ENCODE measurements at places on chromosomes 4 and X.

- DNase-seq = no peak
Measured at GRCh38 chrX:10676235-10676957, 56.0 kb upstream of the MID1 start.

GRCh38 chr4:187071946-187072600, 348.4 kb upstream of the FAT1 start:
- DNase-seq = no peak

GRCh38 chrX:57156397-57157049, 19.3 kb upstream of the SPIN2A start:
- no peak for DNase-seq

DNA sequence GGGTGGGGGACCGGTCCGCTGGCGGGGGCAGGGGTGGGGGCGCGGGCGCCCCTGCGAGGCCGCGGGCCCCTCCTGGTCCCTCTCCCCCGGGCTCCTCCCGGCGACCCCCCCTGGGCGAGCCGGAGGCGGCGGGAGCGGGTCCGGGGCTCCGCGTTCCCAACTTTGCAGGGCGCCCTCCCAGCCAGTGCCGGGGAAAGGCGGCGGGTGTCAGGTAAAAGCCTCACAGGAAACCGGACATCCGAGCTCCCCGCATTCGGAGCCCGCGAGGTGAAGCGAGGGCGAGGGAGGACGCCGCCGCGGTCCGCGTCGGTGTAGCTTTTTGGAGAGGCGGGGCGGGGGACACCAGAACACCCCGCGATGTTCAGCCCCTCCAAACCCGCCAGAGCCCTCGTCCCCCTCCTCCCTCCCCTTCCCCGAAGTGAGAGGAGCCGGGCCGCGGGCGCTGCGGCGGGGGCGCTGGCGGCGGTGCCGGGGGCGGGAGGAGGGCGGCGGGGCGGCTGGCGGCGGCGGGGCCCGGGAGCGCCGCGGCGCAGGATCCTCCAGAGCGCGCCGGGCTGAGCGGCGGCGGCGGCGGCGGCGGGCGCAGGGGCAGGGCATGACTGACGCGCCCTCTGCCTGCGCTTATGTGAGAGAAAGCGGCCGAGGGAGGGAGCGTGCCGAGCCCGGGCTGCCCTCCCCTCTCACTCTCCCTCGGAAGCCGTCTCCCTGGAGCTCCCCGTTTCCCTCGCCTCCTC, at the start of gene VEGFC:
TSS of gene VEGFC (minus strand) at position 597 of the 734 bp plus-strand sequence. CDS start 611 bp downstream, outside the sequence.
- DNase-seq = no peak

GRCh38 chr4:45302828-45303227, 576.5 kb upstream of the GNPDA2 start:
- no peak for DNase-seq

GRCh38 chr4:100581337-100581736, 63.5 kb upstream of the EMCN start:
- DNase-seq = no peak

DNA sequence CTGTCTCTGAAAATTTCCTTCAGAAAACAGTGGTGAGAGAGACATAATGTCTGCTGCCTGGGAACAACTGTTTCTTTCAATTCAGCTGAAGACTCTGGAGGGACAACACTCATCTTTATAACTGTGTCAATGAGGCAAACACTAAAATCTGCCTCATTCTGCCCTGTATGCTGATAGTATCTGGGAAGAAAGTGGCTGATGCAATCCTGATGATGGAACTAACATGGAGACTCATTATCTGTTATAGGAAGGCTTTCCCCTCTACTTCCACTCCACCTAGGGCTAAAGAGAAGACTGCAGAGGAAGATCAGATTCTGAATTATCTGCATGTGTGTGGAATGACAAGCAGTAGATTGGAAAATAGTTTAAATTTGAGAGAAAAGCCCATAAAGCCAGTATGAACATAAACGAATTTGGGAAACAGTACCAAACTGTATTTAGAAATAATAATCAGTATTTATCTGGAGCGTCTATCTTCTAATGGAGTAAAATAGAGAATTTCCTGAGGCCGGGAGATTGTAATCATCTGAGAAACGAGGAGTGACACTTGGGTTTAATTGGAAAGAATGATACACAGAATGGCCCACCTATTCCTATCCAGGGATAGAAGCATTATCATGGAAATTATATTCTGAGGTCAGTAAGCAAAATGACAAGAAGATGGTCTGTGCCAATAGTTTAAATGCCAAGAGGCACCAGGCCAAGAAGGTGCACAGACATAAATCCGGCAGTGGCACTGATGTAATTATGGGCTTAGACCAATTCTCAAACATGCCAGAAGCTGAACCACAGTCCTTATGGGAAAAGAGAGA, 85.4 kb downstream of the SHISA3 start:
- DNase-seq = no peak

DNA sequence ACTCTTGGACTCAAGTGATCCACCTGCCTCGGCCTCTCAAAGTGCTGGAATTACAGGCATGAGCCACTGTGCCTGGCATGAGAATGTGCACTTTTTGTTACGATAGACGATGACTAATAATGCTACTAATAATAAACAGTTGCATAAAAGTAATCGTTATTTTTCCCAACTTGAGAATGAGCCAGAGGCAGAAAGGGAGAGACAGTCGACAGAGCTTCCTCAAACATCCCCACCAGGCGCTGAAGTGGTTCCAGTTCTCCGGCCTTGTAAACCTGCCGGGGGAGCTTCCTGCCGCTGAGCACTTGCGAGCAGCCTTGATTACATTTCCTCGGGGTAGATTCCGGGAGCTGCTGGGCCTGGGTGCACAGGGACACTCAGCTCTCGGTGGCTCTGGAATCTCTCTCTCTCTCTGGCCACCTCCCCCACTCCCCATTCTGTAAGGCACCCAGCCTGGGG, 8.9 kb upstream of the HTRA3 start:
- no peak for DNase-seq

GRCh38 chr4:145840162-145840768, 98.4 kb downstream of the ZNF827 start:
- no peak for DNase-seq

GRCh38 chrX:139909712-139910111, 23.1 kb downstream of the ATP11C start:
- no peak for DNase-seq

DNA sequence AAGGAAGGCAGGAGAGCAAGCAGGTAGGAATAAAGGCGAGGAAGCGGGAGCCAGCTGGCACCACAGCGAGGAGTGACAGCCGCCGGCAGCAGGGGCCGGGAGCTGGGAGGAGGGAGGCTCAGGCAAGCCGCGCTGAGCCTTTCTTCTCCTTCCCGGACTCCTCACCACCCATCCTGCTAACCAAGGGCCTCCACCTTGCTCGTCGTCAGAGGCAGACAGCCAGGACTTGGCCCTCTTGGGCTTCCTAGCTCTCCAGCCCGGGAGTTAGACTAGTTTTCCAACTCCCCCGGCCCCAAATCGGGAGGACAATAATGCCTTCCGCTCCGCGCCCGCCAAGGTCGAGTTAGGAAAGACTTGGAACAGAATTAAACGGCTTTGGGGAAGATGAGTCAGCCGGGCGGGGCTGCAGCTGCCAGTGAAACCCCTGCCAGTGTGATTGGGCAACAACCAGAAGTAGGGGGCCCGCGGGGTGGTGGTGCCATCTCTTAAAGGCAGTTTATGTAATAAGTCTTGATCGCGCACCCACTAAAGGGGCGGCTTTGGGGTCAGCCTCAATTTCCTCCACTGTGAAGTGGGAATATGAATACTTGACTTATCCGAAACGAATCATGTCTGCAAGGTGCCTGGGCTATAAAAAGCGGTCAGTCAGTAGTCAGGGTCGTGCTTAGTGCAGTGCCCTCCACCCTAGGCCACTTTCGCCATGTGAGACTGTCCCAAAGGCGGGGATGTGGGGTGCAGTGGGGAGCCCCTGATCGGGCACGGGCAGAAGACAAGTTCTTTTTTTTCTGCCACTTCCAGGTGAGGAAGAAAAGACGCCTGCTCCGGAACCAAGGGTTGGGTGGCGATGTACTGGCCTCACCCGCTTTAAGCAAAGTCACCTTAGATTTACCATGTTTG, 6.7 kb upstream of the HSD17B10 start:
- DNase-seq = no peak

GRCh38 chrX:41542536-41542935, 95.4 kb downstream of the NYX start:
- no peak for DNase-seq

GRCh38 chr4:155007660-155008176, 200.7 kb upstream of the NPY2R start:
- no peak for DNase-seq

GRCh38 chrX:150902434-150903109, 4.1 kb upstream of the CD99L2 start:
- DNase-seq = no peak

GRCh38 chrX:40154250-40154852, 56.6 kb upstream of the BCOR start:
- DNase-seq = no peak

GRCh38 chr4:35653451-35653850, 590.9 kb downstream of the ARAP2 start:
- no peak for DNase-seq

- DNase-seq = no peak
Measured at GRCh38 chrX:92270936-92271855, 492.0 kb downstream of the PCDH11X start.

DNA sequence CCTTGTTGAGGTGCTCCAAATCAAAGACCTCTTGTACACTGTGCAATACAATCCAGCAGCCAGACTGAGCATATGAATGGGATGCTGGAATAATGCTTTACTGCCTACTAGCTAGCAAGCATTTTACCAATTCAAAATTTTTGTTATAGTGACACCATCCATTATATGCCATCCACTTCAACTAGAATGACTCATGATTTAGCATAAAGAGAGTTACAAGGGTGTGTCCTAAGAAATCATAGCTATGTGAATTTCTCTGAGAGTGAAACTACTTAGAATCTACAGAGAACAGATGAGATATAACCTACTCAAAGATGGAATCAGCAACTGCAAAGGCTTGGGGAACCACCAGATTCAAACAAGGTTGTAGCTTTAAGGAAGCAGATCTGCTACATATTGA, 221.9 kb downstream of the LHFPL1 start:
- DNase-seq = no peak

- DNase-seq = no peak
Measured at GRCh38 chr4:8739820-8740665, 131.6 kb downstream of the HMX1 start.

GRCh38 chr4:2576290-2576689, 39.8 kb downstream of the FAM193A start:
- DNase-seq = no peak

GRCh38 chr4:168981460-168981859, 28.6 kb downstream of the CBR4 start:
- DNase-seq = no peak

DNA sequence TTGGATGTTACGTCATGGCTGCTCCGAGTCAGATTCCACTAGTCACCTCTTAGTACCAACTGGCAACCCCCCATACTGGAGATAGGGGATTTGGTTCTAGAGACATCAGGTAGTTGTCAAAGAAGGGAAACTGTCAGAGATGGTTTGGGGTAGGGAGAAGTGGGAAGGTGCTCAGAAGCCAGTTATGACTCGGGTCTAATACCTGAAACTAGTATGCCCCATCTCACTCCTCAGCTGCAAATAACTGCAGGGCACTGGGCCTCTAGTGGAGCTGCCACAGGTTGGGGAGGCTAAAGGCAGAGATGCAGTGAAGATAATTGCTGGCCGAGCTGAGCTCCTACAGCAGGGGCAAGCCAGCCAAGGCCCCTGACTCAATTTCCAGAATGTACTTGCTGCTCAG, 30.0 kb downstream of the OTUD6A start:
- DNase-seq = no peak

DNA sequence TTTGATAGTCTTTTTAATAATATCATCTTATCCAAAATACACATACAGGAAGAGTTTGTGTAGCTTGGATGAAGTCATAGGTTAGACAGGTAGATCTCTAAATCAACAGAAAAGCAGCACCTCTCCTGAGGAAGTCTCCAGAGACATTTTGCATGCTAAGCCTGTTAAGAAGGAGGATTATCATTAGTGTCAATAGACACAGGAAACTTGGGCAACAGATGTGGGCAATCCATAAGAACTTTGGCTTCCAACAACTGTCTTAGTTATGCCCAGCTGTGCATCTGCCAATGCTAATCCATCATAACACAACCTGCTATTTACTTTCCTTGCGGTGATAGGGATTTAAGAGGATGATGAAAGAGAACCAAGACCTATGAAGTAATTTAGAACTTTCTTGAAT, 1052.6 kb downstream of the RPA4 start:
- DNase-seq = no peak

DNA sequence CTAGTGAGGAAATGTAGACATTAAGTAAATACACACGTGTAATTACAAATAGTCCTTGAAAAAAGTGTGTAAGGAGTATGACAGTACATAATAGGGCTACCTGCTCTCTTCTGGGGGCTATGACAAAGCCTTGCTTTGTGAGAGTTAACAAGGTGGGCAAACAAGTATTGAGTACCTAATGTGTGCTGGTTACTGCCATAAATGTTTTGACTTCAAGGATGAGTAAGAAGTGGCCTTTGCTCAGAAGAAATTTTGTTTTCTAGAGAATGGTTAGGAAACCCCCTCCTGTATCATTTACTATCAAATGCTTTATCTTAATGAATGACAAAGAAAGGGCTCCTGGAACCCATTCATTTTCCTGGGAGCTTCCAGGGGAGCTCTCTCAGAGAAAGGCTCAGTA, 167.0 kb upstream of the CASK start:
- no peak for DNase-seq

DNA sequence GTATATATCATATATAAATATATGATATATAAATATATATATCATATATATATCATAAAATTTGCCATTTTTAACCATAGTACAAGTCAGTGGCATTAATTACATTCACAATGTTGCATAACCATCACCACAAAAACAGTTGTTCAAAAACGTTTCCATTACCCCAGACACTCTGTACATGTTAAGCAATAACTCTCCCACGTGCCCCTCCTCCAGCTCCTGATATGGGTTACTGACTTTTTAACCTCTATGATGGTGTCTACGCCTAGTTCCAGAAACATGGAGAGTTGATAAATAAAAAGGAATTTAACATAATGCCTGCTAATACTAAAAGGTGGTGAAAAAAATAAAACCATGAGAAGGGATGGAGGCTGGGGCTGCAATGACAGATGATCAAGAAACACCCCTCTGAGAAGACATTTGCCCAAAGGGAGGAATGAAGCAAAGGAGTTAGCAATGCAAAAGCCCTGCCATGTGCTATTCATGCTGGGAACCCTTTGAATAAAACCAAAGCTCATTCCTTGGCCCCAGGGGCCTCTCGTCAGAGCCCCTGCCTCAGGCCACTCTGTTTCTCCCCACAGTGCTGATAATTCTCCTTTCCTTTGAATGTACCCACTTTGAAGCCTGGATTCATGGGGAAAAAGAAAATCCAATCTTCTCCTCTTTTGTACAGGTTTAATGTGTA, 144.3 kb downstream of the NWD2 start:
- no peak for DNase-seq

- no peak for DNase-seq
Measured at GRCh38 chr4:145061318-145061920, 36.6 kb downstream of the ANAPC10 start.

- no peak for DNase-seq
Measured at GRCh38 chr4:25032126-25032525, 1.4 kb upstream of the LGI2 start.
